CD4-positive, alpha-beta T cell treated with Interleukin-4 for 4 hours (primary cell): ENCODE measurements at places on chromosomes 12 and 14.

DNA sequence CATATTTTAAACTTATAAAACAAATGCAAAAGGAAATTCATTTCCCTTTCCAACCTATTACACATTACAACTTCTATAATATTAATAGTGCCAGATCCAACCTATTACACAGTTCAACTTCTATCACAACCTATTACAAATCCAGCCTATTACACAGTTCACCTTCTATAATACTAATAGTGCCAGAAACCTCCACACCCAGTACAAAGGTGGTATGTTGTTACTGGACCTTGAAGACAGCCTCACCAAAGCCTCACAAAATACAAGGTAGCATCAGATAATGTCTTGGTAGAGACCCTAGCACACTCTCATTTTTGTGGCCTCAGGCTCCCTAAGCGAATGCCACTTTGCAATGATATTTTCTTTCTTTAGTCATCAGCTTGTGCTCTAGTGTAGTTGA lies 68.7 kb upstream of the PELI2 start:
- no peak for DNase-seq

GRCh38 chr12:113831016-113831415 lies 135.1 kb downstream of the RBM19 start:
- DNase-seq: no peak

DNA sequence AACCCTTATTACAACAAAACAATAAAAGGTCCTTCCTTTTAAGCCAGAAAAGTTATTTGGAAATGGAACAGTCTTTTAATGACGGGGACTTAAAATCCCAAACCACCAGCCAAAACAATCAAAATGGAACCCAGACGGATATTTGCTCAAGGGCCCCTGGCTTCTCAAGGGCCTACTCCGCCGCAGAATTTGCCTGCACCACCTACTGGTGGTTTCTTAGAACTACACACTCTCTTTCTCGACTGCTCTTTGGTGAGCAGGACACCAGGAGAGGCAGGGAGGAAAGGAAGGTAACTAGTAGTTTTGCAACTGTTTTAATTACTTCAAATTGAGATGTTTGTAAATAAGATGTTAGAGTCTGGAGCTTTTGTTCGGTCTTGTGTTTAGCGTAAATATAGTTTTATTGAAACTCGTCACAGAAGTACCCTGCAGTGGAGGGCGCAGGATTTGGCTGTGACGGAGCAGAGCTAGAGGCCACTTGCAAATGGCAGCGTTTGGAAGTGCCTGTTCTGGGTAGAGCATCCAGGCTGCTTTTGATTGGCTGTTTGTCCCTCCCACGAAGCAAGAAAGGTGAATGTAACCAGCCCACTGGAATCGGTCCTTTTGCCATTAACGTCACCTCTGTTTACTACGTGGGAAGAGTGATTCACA lies 238.5 kb downstream of the CACNA1C start:
- DNase-seq: peak; percentile 39

GRCh38 chr14:96455588-96455987 lies 46.6 kb upstream of the PAPOLA start:
- no peak for DNase-seq

GRCh38 chr12:119578112-119578511 lies 15.5 kb upstream of the TMEM233 start:
- DNase-seq: no peak

GRCh38 chr12:69348162-69348938 lies at the start of gene LYZ:
LYZ (plus strand) TSS chr12:69348381; CDS start chr12:69348409, 28 bp downstream.
- DNase-seq: no peak

GRCh38 chr12:132430838-132431774 lies 58.8 kb upstream of the FBRSL1 start:
- no peak for DNase-seq

GRCh38 chr12:124401704-124402221 lies 106.9 kb downstream of the RFLNA start:
- DNase-seq: no peak

GRCh38 chr12:107903341-107904061 lies 129.0 kb downstream of the ASCL4 start:
- DNase-seq: no peak

DNA sequence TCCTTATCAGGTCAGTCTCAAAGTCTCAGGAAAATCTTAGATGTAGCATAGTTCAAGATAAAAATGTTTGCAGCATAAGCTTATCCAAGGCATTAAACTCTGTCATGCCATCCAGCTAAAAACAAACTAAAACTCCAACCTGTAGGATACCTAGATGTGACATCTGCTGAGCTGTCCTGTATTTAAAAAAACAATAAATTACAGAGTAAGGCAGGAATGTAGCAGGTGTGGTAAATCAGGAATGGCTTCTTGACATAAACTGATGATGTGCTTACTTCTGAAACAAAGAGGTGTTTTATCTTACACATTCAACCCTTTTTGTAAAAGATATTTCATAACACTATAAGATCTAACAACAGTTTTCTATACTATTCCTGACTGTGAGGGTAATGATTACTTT lies 30.6 kb upstream of the DLGAP5 start:
- no peak for DNase-seq

- DNase-seq: no peak
Measured at GRCh38 chr12:94789510-94790225, 139.3 kb upstream of the TMCC3 start.

DNA sequence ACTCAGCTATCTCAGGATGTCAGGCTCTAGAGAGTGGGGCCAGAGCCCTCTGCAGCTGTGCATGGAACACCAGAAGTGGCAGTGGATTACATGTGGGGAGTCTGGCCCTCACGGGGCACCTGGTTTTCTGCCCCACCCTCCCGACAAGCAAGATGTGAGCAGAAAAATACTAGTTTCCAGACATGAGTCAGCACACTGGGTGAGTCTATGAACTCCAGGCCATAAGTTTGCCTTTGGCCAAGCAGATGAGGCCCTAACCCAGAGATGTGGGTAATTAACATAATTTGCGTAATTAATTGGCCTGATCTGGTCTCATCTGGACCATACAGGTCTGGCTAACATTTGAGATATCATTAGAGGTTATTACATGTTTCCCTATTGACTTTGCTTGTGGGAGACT lies 37.7 kb upstream of the SLC24A4 start:
- no peak for DNase-seq

- peak; percentile 46 for DNase-seq
Measured at GRCh38 chr14:100305324-100306100, 732 bp downstream of the SLC25A29 start.

DNA sequence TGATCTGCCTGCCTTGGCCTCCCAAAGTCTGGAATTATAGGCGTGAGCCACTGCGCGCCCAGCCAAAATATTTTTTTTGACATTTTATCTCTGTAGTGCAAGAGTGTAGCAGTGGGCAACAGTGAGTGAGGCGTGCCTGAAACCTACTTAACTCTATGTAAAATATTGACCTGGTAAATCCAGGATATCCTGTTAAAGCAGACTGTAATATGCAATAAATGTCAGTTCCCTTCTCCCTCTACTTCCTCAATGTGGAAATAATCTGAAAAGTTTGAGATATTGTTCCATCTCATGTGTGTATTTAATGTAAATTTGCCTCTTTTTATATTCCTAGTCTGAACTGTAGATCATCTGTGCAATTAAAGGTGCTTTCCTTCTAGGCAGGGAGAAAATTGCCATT lies 9.5 kb upstream of the CDK17 start:
- DNase-seq: no peak

- peak; percentile 12 for DNase-seq
Measured at GRCh38 chr14:51954657-51955056, 34.7 kb upstream of the RTRAF start.

DNA sequence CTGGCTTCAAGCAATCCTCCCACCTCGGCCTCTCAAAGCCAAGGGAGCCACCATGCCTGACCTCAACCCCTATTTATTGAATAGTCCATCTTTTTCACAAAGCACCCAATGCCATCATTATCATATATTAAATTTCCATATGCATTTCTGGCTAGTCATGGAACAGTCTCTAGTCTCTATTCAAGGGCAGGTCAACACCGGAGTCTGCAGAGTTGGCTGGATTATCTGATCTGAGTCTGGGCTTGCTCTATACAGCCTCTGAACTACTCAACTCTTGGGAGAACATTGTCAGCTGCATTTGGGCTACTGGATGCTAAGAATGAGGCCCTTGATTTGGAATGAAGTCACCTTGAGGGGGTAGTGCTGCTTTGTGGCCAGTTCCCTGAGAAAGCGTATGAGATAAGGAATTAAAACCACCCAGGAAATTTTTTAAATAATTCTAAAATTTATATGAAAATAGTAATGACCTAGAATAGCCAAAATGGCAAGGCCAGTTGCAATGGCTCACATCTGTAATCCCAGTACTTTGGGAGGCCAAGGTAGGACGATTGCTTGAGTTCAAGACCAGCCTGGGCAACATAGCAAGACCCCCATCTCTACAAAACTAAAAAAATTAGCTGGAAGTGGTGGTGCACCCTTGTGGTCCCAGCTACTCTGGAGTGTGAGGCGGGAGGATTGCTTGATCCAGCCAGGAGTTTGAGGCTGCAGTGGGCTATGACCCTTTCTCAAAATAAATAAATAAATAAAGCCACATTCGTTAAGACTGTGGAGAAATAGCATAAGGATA lies 6.9 kb upstream of the NAA25 start:
- DNase-seq: no peak

DNA sequence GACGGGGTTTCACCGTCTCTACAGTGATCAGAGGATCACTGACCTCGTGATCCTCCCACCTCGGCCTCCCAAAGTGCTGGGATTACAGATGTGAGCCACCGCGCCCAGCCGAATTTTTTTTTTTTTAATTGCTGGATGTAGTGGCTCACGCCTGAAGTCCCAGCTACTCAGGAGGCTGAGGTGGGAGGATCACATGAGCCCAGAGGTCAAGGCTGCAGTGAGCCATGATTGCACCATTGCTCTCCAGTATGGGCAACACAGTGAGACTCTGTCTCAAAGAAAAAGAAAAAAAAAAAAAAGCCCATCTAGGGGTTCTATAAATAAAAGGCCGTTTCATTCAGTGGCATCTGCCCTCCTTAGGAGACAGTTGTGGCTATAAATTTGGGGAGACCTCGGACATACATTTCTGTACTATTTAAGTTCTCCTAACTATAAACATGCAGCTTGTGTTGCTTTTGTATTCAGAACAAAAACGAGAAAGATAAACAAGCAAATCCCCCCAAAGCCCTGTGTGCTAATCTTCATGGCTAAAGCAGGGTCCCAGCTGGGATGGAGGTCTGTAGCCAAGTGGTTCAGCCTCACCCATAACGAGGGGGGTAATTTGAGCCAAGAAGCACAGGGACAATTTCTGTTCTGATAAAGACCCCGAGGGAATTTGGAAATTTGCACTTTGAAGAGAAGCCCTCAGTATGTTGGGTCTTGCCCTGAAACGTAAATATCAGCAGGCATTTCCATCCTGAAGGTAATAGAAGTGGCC lies 35.0 kb upstream of the BCL7A start:
- DNase-seq: no peak

DNA sequence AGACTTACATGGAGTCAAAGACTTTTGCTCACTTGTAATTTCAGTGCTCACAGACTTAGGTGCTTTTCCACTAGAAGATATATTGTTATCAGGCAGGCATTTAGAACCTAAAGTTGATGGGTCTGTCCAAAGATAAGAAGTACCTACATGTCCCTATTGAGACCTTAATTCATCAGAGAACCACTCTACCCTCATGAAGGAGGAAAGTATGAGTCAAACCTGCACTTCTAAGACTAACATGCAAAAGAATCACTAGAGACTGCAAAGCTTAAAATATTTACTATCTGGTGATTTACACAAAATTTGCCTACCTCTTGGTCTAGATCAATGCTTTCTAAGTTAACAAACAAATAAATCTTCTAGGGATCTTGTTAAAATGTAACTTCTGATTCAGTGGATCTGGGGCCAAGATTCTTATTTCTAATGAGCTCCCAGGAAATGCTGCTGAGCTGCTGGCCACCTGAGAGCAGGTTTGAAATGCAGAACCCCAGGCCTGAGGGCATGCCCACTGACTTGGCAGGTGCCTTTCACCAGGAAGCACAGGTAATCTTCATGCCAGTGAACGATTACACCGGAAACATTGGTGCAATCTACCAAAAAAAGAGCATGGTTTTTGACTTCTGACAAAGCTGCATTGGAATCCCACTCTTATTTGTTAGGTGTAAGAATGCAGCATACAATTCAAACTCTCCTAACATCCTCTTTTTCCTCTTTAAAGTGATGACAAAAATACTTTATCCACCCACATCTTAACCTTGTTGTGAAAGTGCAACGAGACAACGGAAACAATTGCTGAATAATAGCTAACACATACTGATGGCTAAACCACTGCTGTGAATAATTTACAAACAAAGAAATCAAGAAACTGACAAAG lies 214.2 kb downstream of the ADAMTS20 start:
- no peak for DNase-seq

GRCh38 chr14:67566908-67567307 lies 33.2 kb downstream of the PIGH start:
- no peak for DNase-seq

GRCh38 chr14:71733210-71733883 lies 198.9 kb upstream of the RGS6 start:
- no peak for DNase-seq

- no peak for DNase-seq
Measured at GRCh38 chr14:29743531-29743930, 184.1 kb downstream of the PRKD1 start.

- no peak for DNase-seq
Measured at GRCh38 chr12:131122631-131123030, 168.9 kb downstream of the ADGRD1 start.

GRCh38 chr12:89433634-89434033 lies 81.3 kb upstream of the DUSP6 start:
- no peak for DNase-seq

DNA sequence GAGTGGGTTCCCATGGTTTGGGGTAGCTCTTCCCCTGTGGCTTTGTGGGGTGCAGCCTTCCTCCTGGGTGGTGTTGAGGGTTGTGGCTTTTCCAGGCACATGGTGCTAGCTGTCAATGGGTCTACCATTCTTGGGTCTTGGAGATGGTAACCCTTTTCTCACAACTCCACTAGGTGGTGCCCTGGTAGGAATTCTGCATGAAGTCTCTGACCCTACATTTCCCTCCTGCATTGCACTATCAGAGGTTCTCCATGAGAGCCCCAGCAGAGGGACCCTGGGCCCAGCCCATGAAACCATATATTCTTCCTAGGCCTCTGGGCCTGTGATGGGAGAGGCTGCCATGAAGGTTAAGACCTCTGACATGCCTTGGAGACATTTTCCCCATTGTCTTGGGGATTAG lies 1093.3 kb downstream of the SLC16A7 start:
- DNase-seq: no peak

DNA sequence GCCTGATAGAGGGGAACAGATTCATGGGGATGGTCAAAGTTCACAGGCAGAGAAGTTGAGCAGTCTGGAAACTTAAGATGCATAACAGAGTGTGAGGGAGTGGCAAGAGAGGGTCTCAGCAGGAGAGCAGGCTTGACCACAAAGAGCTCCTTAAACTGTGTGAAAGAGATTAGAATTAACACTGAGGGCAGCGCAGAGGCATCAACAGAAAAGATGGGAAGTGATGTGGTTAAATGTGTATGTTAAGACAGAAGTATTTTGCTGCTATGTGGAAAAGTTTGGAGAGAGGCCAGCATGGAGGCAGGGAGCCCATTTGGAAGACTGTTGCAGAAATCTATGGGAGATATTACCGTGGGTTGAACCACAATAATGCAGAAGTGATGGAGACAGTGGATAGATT lies 122.7 kb upstream of the LMNTD1 start:
- DNase-seq: no peak
